ENCODE measurements at places on chromosomes 11 and 22.
A peak's percentile ranks its signal among the peaks of the same experiment; 100 is the strongest.

- no peak for DNase-seq
Observed at GRCh38 chr11:1077417-1078119, 2.9 kb downstream of the MUC2 start.

- no peak for DNase-seq
Observed at GRCh38 chr11:72144807-72145565, 9.5 kb downstream of the FOLR3 start.

DNA sequence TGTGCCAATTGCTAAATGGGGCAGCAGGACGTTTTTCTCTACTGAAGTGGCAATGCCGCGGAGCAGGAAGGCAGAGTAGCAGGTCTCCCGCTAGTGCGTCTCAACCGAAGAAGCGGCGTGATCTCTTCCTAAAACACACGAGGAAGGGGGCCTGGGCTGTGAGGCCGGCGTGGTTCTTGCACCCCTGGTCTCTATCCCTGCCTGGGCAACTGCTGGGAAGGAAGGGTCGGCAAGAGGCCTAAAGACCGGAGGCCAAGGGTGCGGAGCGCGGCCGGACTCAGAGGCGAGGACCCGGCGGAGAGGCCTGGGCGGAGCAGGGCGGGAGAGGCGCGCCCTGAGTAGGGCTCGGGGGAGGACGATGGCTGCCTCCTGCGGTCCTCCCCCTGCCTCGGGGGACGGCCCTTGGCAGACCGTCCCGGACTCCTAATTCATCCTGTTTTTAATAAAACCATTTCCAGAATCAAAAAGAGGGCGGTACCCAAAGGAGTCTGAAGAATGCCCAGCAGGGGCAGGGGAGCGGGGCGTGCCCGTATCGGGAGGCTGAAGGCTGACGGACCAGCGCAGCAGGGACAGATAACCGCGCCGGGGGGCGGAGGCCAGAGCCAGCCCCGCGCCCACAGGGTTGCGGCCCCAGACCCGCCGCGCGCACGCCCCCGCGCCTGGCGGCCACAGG lies 572 bp upstream of the APLP2 start:
- peak; percentile 97 for DNase-seq

GRCh38 chr11:46438211-46438610 lies 46.6 kb upstream of the CHRM4 start:
- no peak for DNase-seq

DNA sequence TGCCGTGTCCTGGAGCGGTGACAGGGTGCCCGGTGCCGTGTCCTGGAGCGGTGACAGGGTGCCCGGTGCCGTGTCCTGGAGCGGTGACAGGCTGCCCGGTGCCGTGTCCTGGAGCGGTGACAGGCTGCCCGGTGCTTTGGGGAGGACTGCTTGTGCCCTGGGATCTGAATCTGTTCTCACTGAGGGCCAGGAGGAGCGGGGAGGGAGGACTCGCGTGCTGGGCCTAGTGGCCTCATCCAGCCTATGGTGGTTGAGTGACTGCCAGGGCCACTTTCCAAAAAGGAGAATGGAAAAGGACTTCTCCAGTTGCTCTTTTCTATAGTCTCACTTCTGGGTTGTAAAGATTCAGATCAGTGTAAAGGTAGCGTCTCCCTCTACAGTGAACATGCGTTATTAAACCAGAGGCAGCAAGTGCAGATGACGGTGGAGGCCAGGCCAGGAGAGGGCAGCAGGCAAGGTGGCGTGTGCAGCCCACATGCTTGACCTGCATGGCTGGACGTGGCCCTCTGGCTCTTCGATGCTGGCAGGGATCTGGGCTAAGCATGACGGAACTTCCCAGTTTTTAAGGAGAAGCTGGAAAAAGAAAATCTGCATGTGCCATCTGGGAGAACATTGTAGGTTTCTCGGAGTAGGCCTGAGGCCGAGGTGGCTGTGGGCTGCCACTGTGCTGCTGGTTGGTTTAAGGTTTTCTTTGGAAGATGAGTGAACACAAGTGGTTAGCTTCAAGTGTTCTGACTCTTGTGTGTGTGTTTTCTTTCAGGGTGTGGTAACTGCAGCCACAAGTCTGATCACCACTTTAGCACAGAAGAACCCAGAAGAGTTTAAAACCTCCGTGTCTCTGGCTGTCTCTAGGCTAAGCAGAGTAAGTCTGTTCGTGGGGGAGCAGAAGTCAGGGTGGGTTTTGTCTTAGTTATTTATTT lies 55.0 kb downstream of the AP2A2 start:
- no peak for DNase-seq

GRCh38 chr11:96019810-96020747 lies 96.2 kb upstream of the MTMR2 start:
- no peak for DNase-seq

DNA sequence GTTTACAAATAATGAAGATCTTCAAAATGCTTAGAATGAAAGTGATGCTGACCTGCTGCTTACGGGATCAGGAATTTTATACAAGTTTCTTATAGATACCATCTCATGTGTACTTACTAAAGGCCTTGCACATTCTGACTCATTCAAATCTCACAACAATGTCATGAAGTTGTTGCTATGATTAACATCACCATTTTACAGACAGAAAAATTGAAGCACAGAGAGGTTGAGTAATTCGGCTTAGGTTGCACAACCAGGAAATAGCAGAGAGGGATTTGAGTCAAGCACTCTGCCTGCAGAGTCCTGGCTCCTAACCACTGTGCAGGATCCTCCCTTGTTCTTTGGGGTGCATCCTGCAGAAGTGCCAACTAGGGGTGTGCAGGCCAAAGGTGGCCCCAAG lies 471.9 kb downstream of the MIAT start:
- no peak for DNase-seq

- no peak for DNase-seq
Observed at GRCh38 chr11:130561441-130561881, 113.0 kb downstream of the ADAMTS15 start.
